Glutamatergic neuron (in vitro differentiated cells): ENCODE measurements at places on chromosomes 6 and 20. TPM values are rescaled to one million over a fixed set of nuclear protein-coding genes. Genes with fewer than 3 reads are reported as not detected.

The SLC22A2 gene
- total RNA-seq = not detected

The MCHR2 gene
- not detected for total RNA-seq

The CAP2 gene
- total RNA-seq = 24.4 TPM

GRCh38 chr6:16140607-16141006, 11.7 kb downstream of the MYLIP start:
- DNase-seq = peak; percentile 57

The LY86 gene
- total RNA-seq = not detected

The WFDC10B gene
- not detected for total RNA-seq

DNA sequence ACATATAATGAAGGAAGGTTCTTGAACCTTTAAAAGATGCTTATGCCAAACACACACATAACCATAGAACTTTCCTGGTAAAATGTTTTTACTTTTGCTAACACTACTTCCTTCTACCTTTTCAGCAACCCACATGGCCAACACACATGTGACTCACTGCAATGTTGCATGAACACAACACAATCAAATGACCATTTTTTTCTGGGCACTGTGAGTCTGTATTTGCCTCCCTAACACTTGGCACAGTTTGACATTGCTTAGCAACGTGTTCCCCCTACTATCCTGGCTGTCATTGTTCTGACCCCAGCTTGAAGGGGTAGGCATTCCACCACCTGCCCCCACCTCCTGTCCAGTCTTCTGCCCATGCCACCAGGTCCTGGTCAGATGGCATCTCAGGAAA, 204.8 kb upstream of the PRND start:
- no peak for DNase-seq

- DNase-seq = no peak
Observed at GRCh38 chr20:31705598-31706597, 16.8 kb downstream of the BCL2L1 start.

DNA sequence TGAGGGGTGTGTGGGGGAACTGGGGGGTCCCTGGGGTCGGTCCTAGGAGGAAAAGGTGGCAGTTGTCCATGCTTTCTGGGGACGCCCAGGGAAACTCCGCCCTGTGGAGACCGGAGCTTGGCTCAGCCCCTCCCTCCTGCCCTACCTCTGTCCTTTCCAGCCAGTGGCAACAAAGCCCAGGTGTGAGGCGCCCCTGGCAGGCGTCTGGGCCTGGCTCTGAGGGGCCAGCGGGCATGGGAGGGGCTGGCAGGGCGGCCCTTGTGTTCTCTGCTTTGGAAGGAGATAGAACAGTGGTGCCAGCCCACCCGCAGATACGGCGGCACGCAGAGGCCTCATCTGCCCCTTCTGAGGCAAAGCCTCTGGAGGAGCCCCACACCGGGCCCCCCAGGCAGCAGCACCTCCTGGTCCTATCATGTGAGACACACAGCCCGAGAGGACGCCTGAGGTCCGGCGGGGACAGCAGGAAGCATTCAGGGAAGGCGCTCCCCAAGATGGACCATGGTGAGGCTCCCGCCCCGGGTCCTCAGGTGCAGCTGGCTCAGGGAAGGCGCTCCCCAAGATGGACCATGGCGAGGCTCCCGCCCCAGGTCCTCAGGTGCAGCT, 47.9 kb downstream of the YTHDF1 start:
- peak; percentile 17 for DNase-seq

The HLA-DOB gene
- not detected for total RNA-seq

- DNase-seq = no peak
Observed at GRCh38 chr6:35083507-35083906, 57.6 kb downstream of the TCP11 start.

The TP53TG5 gene
- total RNA-seq = not detected
